Natural killer cell (primary cell): ENCODE measurements at places on chromosomes 13 and 19.

- DNase-seq: no peak
Observed at GRCh38 chr13:35016362-35017112, 74.5 kb downstream of the NBEA start.

GRCh38 chr13:40221460-40222201 lies 444.8 kb downstream of the FOXO1 start:
- DNase-seq: peak; percentile 84

DNA sequence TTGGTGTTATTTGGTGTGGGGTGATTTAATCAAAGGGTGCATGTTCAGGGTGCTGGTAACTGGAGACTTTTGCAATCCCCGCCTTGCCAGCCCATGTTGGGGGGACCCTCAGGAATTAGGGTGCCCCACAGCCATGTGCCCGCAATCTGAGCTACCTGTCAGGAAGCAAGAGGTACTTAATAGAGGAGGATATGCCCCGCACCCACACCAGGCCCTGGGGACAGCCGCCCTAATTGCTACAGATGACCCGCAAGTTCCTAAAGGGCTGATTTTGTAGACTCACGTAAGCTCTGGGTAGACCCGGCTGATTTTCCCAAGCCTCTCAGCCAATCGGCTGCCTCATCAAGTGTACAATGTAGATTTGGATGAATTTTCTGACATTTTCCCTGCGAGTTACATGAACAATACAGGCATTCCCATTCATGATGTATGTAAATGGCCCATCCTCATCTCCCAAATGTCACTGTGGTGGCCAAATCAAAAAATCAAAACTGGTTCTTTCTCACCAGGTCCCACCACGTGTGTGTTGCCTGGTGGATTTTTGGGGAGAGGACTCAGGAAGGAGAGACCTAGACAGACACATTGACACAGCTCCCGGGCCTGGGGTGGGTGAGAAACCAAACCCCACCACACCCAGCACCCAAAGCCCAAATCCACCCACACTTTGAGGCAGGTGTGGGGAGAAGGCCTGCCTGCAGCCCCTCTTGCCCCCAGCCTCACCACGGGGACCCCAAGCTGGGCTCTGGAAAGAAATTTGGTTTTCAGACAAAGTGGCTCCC lies 119.2 kb upstream of the SPACA7 start:
- no peak for DNase-seq

- DNase-seq: peak; percentile 40
Observed at GRCh38 chr19:34963573-34964406, at the start of gene ZNF792. ZNF792 (minus strand) TSS chr19:34964229; CDS start chr19:34963662, 567 bp downstream.
